ENCODE measurements at places on chromosomes 5 and 9. TPM values are rescaled to one million over a fixed set of nuclear protein-coding genes. Genes with fewer than 3 reads are reported as not detected.

DNA sequence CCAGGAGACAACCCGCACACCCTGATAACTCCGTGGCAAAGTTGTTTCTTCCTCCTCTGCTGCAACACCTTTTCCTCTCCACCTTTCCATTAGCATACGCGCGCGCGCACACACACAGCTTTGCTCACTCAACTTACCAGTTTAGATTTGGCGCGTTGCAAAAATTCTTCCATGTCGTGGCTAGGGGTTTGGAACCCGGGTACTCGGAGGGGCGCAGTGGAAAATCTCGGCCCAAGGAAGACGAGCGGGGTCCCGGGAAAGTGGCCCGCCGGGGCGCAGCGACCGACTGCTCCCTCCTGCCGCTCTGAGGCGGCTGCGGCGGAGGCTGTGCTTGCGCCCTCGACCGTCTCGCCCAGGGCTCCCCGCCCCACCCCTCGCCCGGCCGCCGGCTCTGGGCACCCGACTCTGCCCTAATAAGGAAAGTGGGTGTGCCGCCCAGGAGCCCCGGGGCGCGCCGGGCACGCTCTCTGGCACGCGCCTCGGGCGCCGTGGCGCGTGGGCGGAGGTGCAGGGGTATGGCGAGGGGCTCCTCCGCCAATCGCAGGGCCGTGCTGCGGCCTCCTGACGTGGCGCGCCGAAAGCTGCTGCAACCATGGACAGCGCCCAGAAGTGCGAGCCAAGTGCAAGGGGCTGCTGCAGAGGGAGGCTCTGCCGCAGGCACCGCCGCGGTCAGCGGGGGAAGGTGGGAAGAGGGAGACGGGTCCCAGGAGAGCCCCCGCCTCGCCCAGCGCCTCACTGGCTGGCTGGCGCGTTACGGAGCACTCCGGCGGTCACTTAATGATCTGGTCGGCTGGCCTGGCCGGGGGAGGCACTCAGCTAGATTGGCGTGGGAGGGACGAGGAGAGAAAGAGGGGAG lies at the start of gene PRUNE2:
PRUNE2 (minus strand) TSS at position 324 of the 856 bp plus-strand sequence; CDS start at position 173, 151 bp downstream.
- DNase-seq, result no peak

GRCh38 chr5:27093279-27093678 lies 54.9 kb upstream of the CDH9 start:
- no peak for DNase-seq

DNA sequence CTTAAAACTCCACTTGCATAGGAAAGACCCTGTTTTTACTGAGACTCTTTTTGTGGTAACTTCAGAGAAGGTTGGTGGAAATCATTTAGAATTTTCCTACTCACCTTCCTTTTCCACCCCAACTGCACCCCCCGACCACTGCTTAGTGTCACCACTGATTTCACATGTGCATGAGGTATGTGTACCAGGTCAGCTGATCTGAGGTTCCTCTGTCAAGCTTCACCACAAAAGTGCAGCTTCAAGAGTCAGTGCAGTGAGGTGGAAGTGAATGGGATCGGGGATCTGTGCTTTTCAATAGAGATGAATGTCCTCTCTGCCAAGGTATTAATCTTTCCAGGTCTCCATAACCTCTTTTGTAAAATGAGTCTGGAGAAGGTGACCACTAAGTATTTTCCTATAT lies 260.5 kb upstream of the WWC1 start:
- DNase-seq, result no peak

GRCh38 chr9:27385606-27386322 lies 88.8 kb upstream of the EQTN start:
- DNase-seq, result no peak

DNA sequence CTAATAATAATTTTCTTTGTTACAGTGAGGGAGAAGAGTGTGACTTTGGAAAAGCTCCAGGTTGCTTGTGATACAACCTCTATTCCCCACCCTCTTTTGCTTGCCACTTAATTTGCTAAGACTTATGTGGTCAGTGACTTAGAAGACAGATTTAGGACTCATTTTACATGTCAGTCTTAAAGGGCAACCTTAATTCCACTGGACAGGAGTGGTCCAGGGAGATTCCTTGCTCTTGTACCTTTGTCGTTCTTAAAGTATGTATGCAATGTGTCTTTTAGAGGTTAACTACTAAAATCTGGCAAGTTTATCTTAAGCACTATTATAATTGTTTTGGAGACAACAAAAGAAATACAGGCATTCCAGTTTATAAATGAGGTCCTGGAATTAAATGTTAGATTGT lies 20.0 kb downstream of the SLC30A5 start:
- DNase-seq, result no peak

DNA sequence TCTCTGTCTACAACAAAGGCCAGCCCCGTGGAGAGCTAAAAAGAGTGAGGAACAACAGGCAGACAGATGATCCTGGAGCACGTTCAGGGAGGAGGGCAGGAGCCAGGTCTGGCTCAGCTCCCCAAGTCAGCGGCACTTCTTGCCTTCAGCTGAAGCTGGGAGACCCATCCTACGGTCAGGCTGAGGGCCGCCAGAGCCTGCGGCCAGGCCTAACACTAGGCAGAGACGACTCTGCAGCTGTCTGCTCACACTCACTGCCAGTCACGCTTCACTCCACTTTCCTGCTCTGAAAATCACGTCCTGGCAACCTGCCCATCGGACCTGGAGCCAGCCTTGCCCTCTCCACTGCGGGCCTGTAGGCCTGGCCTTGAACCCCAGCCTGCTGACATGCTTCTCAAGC lies 160.9 kb upstream of the LHFPL2 start:
- no peak for DNase-seq

GRCh38 chr9:109387206-109387605 lies 66.3 kb upstream of the EPB41L4B start:
- DNase-seq, result no peak

GRCh38 chr5:53063176-53063575 lies 46.4 kb downstream of the MOCS2 start:
- DNase-seq, result no peak

- DNase-seq, result no peak
Measured at GRCh38 chr5:125006011-125006685, 259.7 kb upstream of the ZNF608 start.

GRCh38 chr9:13481274-13481673 lies 201.8 kb upstream of the MPDZ start:
- DNase-seq, result no peak

OTP gene
- polyA plus RNA-seq, result not detected

ECSCR gene
- polyA plus RNA-seq, result 0.38 TPM

ORM2 gene
- not detected for polyA plus RNA-seq

ZNF454 gene
- polyA plus RNA-seq, result 0.21 TPM

NEUROG1 gene
- not detected for polyA plus RNA-seq

HTR4 gene
- not detected for polyA plus RNA-seq

PCDHGB5 gene
- polyA plus RNA-seq, result 13.5 TPM

NUTM2G gene
- polyA plus RNA-seq, result not detected

- no peak for DNase-seq
Measured at GRCh38 chr5:84779186-84779585, 394.5 kb upstream of the EDIL3 start.

QRFP gene
- not detected for polyA plus RNA-seq

DNA sequence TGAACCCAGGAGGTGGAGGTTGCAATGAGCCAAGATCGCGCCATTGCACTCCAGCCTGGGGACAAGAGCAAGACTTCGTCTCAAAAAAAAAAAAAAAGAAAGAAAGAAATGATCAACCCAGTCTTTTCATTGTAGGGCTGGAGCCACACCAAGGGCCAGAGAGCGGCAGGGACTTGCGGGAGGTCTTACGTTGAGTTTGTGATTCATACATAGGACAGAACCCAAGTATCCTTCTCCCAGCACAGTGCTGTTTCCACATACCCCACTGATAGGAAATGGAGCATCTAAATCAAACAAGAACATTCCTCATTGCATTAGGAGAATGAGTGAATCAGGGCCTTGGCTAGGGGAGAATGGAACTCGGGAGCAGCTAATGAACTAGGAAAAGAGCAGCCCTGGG lies 3.5 kb upstream of the TNIP1 start:
- no peak for DNase-seq

GHR gene
- 0.90 TPM for polyA plus RNA-seq

- peak; percentile 45 for DNase-seq
Measured at GRCh38 chr9:78973907-78974306, 597.9 kb upstream of the TLE4 start.

DNA sequence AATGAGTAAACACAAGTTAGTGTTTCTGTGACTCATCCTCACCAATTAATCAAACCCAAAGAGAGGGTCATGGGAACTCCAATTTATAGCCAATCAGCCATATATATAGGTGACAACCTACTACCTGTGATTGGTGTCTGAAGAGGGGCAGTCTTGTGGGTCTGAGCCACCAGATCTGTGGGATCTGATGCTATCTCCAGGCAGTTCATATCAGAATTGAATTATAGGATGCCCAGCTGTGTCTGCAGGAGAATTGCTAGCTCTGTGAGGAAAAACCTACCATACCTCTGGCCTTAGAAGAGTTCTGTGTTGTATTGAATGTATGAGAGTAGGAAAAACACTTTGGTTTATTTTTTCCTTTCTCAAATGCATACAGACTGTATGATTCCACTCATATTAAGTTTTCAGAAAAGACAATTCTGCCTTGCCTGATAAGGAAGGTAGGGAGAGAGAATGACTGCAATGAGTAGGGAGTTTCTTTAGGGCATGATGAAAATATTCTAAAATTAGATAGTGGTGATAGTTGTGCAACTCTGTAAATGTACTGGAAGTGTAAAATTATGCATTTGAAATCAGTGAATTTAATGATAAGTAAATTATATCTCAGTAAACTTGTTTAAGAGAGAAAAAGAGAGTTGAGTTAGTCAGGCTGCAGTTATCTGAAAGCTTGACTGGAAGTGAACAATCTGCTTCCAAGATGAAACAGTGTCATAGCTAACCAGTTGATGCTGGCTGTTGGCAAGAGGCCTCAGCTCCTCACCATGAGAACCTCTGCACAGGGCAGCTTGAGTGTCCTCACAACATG lies 274.9 kb downstream of the AUH start:
- no peak for DNase-seq

GRCh38 chr9:79012561-79012960 lies 559.2 kb upstream of the TLE4 start:
- peak; percentile 42 for DNase-seq

SLC6A7 gene
- not detected for polyA plus RNA-seq

DNA sequence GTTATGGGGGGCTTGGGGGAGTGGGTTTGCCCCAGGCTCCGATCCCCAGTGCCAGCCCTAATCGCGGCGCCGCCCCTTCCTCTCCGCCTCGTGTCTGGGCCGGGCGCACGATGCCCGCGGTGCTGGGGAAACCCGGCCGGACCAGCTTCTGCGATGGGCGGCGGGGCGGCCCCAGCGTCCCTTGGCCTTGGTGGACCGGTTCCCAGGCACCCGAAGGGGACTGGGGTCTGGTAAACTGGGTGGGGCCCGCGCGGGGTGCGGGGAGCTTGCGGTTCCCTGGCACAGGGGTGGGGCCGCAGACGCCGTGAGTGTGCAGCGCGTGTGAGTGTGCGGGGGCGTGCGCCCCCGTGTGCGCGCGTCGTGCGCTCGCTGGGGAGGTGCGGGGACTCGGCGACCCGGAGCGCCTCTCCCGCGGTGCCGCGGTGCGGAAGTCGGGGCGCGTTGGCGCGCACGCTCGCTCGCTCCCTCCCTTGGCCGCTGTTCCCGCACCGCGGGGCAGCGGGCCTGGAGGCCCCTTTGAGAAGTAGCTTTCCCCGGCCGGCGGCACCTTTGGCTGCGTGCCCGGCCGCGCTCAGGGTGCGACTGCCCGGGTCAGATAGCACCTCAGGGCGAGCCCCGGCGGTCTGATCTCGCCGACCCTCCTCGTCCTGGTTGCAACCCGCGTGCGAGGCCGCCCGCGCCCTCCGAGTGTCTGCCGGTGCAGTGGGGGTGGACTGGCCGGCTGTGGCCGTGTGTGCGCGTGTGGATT lies 568 bp downstream of the MACIR start:
- DNase-seq, result no peak

GRCh38 chr5:23303435-23303834 lies 204.0 kb upstream of the PRDM9 start:
- DNase-seq, result no peak

- DNase-seq, result no peak
Measured at GRCh38 chr5:120122703-120123102, 341.4 kb upstream of the PRR16 start.

GRCh38 chr5:14734396-14734795 lies 69.9 kb downstream of the OTULIN start:
- DNase-seq, result no peak

GLRA1 gene
- polyA plus RNA-seq, result not detected

BHMT2 gene
- 12.4 TPM for polyA plus RNA-seq

- no peak for DNase-seq
Measured at GRCh38 chr9:126614455-126615244, 922 bp downstream of the LMX1B start.

DNA sequence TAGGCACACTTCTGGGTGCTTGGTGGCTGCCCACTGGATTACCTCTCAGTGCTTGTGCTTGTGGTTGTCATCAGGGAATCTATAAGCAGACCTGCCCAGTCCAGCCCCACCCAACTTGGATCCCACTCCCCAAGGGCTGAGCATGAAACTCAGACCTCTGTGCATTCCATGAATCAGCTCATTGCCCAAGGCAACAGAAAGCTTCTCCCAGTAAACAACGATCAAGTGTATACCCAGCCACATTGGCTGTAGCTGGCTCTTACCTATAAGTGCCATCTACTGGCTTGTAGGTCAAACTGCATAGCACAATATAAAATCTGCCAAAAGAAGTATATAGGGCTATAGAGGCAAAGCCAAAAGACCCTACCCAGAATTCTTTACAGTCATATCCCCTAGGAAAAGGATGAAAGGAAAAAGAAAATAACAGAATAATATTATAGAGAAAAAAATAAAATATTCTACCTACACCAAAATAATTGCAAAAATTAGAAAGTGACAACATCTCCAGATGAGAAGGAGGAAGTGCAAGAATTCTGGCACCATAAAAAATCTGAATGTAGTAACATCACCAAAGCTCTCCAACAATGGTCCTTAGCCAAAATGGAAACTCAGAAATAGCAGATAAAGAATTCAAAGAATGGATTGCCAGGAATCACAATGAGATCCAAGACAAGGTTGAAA lies 321.0 kb upstream of the TRPC7 start:
- DNase-seq, result no peak

STARD4 gene
- 14.6 TPM for polyA plus RNA-seq

DNA sequence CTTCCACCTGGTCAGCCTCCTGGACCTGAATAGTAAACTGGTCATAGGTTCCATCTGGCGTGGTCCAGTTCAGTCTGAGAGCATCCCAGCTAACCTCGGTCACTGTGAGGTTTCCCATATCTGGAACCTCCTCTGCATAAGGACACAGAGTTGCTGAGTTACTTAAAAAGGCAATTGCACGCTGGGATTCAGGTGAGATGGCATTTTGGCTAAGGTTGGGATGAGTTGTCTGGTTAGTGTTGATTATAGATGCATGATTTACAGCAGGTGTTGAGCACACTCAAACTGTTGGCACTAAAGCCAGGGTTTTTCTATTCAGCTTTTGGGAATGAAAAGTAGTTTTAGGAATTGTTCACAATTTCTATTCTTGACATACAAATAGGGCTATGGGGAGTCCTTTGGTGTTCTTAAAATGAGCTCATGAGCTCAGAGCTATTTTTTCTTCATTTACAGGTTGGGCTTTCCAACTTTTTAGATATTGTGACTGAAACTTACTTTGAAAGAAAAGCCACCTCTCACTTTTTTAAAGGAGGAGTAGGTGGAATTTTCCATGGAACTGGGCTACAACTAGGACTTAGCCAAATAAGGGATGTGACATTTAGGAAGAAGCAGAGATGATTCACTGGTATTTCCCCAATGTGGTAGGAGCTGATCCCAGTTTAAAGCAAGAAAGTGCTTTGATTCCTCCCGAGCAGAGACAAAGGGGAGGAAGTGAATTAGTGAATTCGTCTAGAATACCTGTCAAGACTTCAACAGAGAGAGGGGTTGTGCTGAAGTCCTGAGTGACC lies 54.7 kb downstream of the TNC start:
- peak; percentile 27 for DNase-seq

CCL19 gene
- not detected for polyA plus RNA-seq
